Gastrocnemius medialis (tissue), 4 donors: ENCODE measurements at places on chromosomes 5 and 9. TPM values are rescaled to one million over a fixed set of nuclear protein-coding genes. Genes with fewer than 3 reads are reported as not detected.

AMBP gene
- 3.2 TPM for total RNA-seq

NMUR2 gene
- total RNA-seq = not detected

MAP1B gene
- total RNA-seq = 48.7 TPM

RUFY1 gene
- 26.7 TPM for total RNA-seq

MCTP1 gene
- total RNA-seq = 22.1 TPM

MUSK gene
- total RNA-seq = 17.7 TPM

RIC1 gene
- 34.0 TPM for total RNA-seq

AK1 gene
- 320 TPM for total RNA-seq

- no peaks in the 10 kb centered on the region for H3K27me3 ChIP-seq
- H3K4me3 ChIP-seq = no peak overlapping the region
- H3K27ac ChIP-seq = no peak overlapping the region
- no peaks in the 10 kb centered on the region for H3K4me1 ChIP-seq
These were observed 15.8 kb downstream of the CENPP start for GRCh38 chr9:92341578-92341977.

GRCh38 chr9:120446671-120447070 is 133.3 kb downstream of the CDK5RAP2 start:
- no peak overlapping the region for H3K4me3 ChIP-seq
- H3K27me3 ChIP-seq = no peaks in the 10 kb centered on the region
- peaks cover 10% of the 10 kb centered on the region for H3K36me3 ChIP-seq
- H3K4me1 ChIP-seq = no peaks in the 10 kb centered on the region

DNA sequence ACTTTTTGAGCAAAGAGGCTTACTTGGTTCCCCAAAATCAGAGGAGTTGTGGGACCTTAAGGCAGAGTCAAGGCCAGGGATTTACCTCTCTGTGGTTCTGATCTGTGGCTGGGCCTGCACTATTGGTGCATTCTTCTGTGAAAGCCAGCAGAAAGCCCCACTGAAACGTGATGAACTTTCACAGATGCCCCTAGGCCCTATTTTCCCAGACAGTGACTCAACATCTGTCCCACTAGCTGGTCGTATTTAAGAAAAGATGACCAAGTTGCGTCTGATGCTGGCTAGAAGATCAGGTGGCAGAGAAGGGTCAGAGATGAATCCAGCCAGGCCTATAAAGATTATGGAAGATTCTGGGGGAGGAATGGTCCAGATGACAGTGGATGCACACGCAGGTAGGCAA is 153.1 kb downstream of the ACTL7B start:
- H3K4me1 ChIP-seq = no peaks in the 10 kb centered on the region
- H3K4me3 ChIP-seq = no peak overlapping the region
- no peak for DNase-seq
- no peaks in the 10 kb centered on the region for H3K27me3 ChIP-seq

GRCh38 chr5:179272326-179273072 is 72.8 kb downstream of the ADAMTS2 start:
- H3K4me3 ChIP-seq = no peak overlapping the region
- H3K27ac ChIP-seq = no peak overlapping the region
- H3K4me1 ChIP-seq = peaks cover 18% of the 10 kb centered on the region
- H3K27me3 ChIP-seq = no peaks in the 10 kb centered on the region
- DNase-seq = peak; percentile 7

DNA sequence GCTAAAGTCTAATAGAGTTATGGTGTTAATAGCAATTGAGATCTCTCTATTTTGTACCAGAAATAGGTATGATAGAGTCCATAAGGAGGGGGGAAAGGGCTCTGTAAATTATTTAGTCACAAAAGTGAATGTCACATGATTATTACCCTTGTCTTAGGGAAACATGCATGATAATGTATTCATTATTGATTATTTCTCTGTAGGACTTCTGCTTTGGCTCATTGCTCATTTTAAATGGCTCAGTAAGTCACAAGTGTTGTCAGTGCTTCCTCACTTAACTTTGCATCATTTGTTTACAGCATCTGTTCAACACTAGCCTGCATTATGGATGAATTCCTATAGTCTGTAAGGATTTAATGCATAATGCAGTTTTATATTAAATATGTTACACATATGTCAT is 788.8 kb upstream of the EDIL3 start:
- no peaks in the 10 kb centered on the region for H3K36me3 ChIP-seq
- no peaks in the 10 kb centered on the region for H3K4me1 ChIP-seq
- no peaks in the 10 kb centered on the region for H3K27me3 ChIP-seq
- no peak overlapping the region for H3K4me3 ChIP-seq
- no peak overlapping the region for H3K27ac ChIP-seq

DNA sequence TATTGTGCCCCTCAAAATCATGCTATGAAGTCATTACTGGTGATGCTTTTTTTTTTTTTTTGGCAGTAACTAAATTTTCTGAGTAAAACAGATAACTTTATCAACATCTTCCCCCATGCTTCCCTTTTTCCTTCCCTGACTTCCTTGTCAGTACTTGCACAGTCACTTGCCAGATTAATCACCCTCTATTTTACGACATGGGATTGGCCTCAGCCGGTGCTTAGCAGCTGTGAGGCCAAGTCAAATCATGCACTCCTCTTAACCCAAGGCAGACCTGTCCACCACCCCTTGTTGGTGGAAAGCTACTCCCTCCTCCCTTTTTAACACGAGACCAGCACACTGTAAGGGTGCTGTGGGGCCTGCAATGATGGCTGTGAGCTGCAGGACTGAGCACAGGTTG is 118.0 kb upstream of the OTULINL start:
- H3K27me3 ChIP-seq = no peaks in the 10 kb centered on the region
- no peak for DNase-seq
- H3K36me3 ChIP-seq = no peaks in the 10 kb centered on the region

GRCh38 chr9:114908104-114908622 is 22.2 kb downstream of the TNFSF8 start:
- H3K4me1 ChIP-seq = no peaks in the 10 kb centered on the region
- H3K4me3 ChIP-seq = no peak overlapping the region
- no peaks in the 10 kb centered on the region for H3K27me3 ChIP-seq
- no peaks in the 10 kb centered on the region for H3K36me3 ChIP-seq
- DNase-seq = no peak

DNA sequence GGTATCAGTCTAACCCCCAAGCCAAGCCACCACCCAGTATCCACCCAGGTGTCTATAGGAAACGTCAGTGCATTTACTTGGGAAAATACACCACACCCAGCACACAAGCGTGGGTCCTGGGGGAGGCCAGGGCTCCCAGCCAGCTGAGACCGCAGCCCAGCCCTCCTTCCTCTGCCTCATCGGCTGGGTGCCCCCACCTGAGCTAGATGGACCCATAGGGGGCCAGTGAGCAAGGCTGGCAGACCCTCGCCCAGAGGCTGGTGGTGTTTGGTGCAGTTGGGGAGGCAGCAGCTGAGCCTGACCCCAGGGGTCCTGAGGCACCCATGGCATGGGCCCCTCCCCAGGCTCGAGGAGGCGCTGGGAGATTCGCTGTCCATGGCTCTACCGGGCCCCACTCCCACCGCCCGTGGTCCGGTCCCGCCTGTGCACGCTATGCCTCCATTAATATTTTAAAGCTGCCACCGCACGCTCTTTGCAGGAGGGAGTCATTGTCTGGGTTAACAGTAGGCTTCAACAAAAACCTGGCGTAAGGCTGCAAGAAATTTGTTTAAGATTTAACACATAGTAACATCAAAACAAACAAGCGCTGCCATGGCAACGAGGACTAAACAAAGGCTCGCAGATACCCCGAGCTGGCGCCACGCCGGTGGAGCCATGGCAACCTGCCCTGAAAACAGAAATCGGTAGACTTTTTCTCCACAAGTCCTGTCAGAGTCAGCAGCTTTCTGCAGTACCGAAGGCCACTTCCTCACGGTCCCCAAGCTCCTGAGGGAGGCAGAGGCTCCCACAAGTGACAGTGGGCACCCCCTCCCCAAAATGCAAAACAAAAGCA is 20.6 kb downstream of the TPPP start:
- DNase-seq = no peak
- peak overlapping the region; percentile 4 for H3K4me3 ChIP-seq
- no peaks in the 10 kb centered on the region for H3K27me3 ChIP-seq
- peak overlapping the region; percentile 86 for H3K27ac ChIP-seq
- H3K36me3 ChIP-seq = no peaks in the 10 kb centered on the region
- peaks cover 36% of the 10 kb centered on the region for H3K4me1 ChIP-seq

DNA sequence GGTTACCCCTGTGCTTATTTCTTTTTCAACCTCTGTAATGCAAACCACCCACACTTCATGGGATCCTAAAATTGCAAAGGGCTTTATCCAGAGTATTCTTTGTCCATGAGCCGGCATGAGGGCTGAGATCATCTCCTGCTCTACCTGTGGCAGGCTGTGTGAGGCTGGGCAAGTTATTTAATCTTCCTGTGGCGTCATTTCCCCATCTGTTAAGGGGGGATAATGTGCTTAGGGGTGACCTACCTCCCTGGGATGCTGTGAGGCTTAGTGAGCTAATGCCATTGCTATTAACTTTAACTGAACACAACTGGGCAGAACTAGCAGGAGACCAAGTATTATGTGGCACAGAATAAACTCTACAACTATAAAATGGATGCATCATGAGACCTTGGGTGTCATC is 17.0 kb downstream of the FRMPD1 start:
- H3K4me3 ChIP-seq = no peak overlapping the region
- peak overlapping the region; percentile 82 for H3K27ac ChIP-seq
- H3K4me1 ChIP-seq = peaks cover 21% of the 10 kb centered on the region
- H3K36me3 ChIP-seq = no peaks in the 10 kb centered on the region

DNA sequence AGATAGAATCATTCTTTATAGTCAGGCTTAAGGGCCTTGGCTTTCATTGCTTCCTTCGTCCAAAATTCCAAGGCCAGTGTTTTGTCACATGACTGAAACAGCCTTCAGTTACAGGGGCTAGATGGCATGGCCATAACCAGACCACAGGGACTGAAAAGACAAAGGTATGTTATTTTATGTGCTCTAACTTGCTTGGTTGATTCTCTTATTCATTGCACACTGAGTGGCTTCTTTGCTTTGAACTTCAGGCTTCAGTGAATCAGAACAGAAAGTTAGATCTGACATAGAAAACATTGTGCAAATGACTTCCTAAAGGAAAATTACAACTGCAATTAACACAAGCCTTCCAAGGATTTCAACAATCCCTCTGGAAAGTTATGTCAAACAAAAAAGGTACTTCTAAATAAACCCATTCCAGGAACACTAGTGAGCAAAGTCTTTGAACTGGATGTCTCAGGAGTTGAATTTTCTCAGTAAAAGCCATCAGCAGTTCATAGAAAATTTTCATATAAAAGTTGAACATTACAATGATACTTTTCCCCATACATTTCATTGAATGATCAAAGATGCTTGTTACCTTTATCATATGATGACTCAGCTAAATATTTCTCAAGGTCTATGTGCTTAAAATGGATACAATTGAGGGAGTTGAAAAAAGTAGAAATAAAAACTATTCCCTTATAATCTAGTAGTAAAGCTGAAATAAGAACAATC is 355.3 kb downstream of the TMEM232 start:
- H3K36me3 ChIP-seq = no peaks in the 10 kb centered on the region
- no peak overlapping the region for H3K27ac ChIP-seq
- DNase-seq = no peak
- H3K4me1 ChIP-seq = no peaks in the 10 kb centered on the region

DNA sequence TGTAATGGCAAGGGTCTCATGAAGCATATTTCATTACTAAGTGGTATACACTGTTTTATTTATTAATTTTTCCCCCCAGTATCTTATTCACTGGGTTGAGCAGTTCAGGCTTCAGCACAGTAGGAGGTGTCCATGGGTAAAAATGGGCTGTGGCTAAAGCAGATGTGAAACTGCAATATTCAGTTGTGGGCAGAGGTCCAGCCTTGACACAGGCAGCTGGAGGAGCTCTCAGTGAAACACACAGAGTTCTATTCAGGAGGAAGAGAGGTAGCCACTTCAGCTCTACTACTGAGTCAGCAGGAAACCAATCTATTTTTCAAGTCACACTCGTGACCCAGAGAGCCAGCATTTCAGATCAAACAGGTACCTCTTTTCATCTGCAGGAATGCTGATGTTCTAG is 418.3 kb downstream of the CDH10 start:
- H3K27me3 ChIP-seq = no peaks in the 10 kb centered on the region
- no peak overlapping the region for H3K27ac ChIP-seq
- DNase-seq = no peak

DNA sequence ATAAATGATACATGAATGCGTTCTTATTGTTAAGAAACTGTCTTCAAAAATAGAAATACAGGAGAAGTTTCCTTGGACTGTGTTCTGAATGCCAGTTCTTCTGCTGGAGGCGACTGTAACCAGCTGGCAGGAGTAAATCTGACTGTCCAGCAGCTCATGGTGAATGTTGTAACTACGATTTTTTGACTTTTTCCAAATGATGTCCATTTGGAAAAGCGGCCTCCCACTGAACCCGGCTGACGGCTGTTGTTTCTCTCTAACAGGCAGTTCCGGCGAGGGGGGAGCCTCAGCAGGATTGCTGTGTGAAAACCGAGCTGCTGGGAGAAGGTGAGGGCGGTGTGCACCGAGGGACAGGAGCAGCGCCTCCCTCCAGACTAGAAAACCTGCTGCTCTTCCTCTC is 91.9 kb downstream of the EHMT1 start:
- no peak overlapping the region for H3K27ac ChIP-seq
- H3K4me1 ChIP-seq = peaks cover 52% of the 10 kb centered on the region
- no peak for DNase-seq
- no peak overlapping the region for H3K4me3 ChIP-seq
- no peaks in the 10 kb centered on the region for H3K36me3 ChIP-seq

GRCh38 chr5:100860407-100860806 is 42.7 kb downstream of the ST8SIA4 start:
- H3K27ac ChIP-seq = no peak overlapping the region
- no peak for DNase-seq
- no peaks in the 10 kb centered on the region for H3K4me1 ChIP-seq
- no peaks in the 10 kb centered on the region for H3K36me3 ChIP-seq
- no peaks in the 10 kb centered on the region for H3K27me3 ChIP-seq

- H3K27me3 ChIP-seq = no peaks in the 10 kb centered on the region
- H3K4me1 ChIP-seq = peaks cover 7% of the 10 kb centered on the region
- H3K4me3 ChIP-seq = no peak overlapping the region
- no peaks in the 10 kb centered on the region for H3K36me3 ChIP-seq
- no peak for DNase-seq
These were observed 131.6 kb upstream of the PTGER4 start for GRCh38 chr5:40547994-40548575.

DNA sequence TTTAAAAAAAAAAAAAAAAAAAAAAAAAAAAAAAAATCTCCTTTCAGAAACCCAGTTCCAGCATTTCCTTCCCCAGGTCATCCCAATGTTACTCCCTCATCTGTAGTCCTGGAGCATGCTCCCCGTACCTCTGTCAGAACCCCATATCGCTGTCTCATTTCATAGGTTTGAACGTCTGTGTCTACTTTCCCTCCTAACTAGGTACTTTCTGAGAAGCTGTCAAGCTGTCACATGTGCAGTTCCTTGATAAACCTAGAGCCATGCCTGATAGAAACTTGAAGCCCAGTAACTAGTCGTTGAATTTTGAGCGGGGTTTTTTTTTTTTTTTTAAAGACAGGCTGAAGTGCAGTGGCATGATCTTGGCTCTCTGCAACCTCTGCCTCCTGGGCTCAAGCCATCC is 15.6 kb downstream of the EXOSC3 start:
- DNase-seq = no peak
- no peak overlapping the region for H3K27ac ChIP-seq
- no peaks in the 10 kb centered on the region for H3K4me1 ChIP-seq
- no peak overlapping the region for H3K4me3 ChIP-seq

GRCh38 chr5:95809414-95809960 is 13.0 kb downstream of the GLRX start:
- no peak overlapping the region for H3K4me3 ChIP-seq
- peak overlapping the region; percentile 90 for H3K27ac ChIP-seq
- DNase-seq = peak; percentile 44
- H3K36me3 ChIP-seq = no peaks in the 10 kb centered on the region
- H3K27me3 ChIP-seq = no peaks in the 10 kb centered on the region
